CD8-positive, alpha-beta memory T cell (primary cell): ENCODE measurements at places on chromosomes 5 and 9.

DNA sequence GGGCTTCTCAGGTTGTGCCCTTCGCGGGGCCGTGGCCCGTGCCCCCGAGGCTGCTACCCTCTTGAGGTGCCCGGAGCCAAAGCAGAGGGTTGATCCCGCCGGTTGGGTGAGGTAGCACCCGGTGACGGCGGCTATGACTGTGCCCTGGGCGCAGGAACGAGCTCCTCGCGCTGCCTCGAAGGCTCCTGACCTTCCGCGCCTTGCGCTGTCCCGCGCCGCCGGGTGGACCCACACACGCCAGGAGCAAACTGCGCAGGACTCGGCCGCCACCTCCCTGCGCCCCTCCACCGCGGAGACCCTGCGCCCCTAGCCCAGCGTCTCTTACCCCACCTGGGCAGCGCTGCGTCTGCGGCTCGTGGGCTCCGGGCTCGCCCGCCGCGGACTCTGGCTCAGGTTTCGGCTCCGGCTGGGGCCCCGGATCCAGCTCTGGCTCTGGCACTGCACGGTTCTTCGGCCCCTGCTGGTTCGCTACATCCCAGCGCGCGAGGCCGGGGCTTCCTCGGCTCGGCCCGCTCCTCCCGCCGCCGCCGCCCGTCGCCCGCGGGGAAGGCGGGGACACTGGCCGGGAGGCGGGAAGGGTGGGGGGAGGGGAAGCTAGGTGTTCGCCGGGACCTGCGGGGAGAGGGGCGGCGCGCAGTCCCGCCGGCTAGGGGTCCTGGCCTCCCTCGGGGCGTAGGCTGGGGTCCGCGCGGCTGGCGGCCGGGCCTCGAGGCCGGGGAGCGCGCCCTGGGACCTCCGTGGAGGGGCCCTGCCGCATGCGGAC lies 5.4 kb upstream of the PITX1 start:
- no peak for DNase-seq

DNA sequence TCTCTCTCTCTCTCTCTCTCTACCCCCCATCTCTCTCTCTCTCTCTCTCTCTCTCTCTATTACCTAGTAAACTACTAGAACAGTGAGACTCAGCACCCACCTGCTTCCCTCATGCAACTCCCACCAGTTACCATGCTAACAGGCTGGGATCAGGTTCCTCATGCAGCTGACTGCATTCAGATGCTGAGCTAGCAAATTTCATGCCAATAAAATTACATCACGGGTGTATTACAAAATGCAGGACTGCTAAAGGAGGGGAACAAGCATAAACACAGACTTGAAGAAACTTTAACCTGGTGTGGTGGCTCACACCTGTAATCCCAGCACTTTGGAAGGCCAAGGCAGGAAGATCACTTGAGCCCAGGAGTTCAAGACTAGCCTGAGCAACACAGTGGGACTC lies 76.0 kb downstream of the CEMIP2 start:
- no peak for DNase-seq

- no peak for DNase-seq
Measured at GRCh38 chr9:17658237-17658636, 79.4 kb downstream of the SH3GL2 start.

- no peak for DNase-seq
Measured at GRCh38 chr5:169788168-169788567, 151.1 kb downstream of the DOCK2 start.

GRCh38 chr5:81188962-81189361 lies 44.2 kb upstream of the CKMT2 start:
- DNase-seq: no peak

DNA sequence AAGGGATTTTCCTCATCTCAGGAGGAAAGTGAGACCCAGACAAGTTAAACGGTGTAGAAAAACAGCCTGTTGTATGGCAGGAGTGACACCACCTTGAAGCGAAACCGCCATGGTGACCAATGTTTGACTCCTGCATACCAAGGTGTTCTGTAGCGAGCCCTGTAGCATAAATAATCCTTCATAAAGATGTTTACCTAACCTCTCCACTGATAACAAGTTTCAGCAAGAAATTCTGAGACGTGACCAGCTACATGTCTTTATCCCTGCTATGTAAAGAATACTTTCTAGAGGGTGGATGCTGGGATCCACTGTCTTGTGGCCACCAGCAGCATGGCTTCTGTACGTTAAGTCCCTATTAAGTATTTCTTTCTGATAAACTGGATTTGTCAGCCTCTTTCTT lies 148.1 kb downstream of the MPDZ start:
- no peak for DNase-seq

- no peak for DNase-seq
Measured at GRCh38 chr9:93601063-93601462, 24.7 kb downstream of the PHF2 start.

- no peak for DNase-seq
Measured at GRCh38 chr5:43985411-43985810, 382.4 kb downstream of the NNT start.

DNA sequence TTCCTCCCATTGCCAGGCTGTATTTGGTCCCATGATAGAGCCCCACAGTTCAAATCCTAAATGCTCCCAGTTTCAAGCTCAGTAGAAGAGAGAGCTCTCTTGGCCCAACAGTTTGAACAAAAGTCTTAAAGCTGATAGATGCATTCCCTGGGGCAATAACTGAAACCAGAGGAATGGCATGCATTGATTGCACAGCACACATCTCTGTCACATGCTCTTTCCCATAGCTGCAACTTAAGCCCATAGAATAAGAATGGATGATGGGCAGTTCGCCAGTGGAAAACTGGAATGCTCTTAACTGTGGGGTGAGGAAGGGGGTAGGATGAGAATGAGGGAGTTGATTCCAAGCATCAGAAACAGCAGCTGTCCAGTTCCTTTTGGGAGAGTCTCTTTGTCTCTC lies 1942.4 kb upstream of the WWC1 start:
- DNase-seq: no peak

DNA sequence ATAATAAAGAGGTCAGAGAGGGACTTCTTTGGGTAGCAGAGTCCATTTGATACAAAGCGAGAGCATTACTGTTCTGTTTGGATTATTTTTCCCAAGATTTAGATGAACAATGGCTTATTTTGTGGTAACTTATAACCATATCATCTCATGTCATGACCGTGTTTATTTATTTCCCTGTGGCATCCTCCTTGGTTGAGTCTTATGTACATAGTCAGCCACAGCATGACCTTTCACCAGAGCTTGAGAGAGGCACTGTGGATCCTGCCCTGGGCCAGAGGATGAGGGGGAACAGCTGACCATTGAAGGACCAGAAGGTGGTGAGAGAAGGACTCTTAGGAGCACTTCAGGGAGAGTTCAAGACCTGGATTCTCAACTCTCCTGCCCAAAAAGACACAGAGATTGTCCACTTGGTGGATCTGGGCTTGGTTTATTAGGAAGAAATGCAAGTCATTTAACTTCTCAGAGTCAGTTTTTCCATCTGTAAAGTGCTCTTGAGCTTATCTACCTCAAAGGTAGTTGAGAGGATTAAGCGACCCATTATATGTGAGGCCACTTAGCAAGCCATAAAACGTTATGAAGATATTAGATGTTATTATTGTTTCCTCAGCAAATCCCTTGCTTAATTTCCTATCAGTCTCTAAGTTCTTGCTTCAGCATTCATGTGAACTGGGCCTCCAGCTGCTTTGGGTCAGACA lies 51.4 kb downstream of the PPIC start:
- no peak for DNase-seq

DNA sequence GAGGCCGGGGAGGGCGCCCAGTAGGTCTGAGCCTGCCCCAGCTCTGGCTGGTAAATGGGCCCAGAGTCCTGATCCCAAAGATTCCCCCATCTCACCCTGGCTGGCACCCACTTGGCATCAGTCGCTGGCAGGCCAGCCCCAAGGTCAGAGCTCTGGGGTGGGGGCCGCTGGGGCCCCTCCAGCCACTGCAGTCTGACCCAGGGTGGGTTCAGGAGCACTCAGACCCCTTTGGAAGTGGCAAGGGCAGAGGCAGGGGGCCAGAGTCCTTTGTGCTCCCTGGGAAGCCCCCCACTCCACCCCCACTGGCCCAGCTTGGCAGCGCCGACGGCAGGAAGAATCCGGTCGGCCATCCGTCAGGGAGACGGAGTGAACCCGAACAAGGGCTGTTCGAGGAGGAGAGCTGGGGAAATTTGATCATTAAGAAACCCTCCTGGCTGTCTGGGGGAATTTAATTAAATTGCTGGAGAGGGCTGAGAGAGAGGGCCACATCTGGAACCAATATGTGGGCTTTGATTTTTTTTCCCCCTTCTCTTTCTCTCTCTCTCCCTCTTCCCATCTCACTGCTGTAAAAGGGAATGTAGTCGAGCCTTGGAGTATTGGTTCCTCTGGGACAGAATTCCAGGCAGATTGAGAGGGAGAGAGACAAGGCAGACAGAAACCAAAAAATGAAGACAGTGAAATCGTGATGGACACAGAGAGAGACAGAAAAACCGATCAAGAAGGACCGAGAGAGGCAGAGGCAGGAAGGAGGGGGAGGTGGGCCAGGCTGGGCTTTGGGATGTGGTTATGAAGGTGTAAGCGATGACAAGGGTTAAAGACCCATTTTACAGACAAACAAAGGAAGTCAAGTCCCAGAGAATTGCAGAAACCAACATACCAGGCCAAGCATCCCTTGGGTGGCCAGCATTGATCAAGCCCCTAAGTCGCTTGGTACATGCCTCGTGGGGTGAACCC lies 8.1 kb upstream of the ASB6 start:
- DNase-seq: no peak

- DNase-seq: no peak
Measured at GRCh38 chr5:55159763-55160492, at the start of gene GPX8. Gene GPX8, plus strand, starts transcription at chr5:55160171. Its CDS starts 22 bp downstream, at chr5:55160193.

GRCh38 chr9:134476272-134476941 lies 150.2 kb downstream of the RXRA start:
- no peak for DNase-seq

DNA sequence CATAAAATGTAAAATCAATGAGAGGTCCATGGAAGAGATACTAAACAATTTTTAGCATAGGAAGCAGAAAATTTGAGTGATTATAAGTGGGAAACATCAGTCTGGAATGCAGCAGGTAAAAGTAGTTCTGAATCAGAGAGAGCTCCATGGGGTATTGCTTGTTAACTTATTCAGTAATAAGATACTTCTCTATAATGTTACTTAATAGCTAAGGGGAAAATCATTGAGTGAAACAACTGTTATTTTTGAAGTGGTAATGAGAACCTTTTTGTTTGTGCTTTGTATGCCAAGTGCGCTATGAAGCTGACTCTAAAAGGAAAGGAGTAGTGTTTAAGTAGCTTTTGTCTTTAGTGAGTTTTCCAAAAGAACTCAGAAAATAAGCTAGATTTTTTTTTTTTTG lies 95.2 kb downstream of the ERBIN start:
- no peak for DNase-seq

DNA sequence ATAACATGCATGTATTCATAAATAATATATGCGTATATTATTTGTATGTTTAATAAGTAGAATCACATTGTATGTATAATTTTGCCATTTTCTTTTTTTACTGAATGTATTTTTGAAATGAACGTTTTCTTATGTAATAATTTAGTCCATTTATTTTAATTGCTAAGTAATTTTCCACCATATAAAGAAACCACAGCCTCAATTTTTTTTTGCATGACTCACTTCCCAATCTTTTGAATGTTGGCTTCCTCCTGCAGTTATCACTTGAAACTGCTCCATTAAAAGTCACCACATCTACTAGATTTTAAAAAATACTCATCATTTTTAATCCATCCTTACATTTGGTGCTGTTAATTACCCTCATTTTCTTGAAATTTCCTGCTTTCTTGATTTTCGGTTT lies 363.3 kb upstream of the MEF2C start:
- DNase-seq: no peak

GRCh38 chr5:123681061-123681460 lies 169.1 kb downstream of the CSNK1G3 start:
- DNase-seq: no peak

DNA sequence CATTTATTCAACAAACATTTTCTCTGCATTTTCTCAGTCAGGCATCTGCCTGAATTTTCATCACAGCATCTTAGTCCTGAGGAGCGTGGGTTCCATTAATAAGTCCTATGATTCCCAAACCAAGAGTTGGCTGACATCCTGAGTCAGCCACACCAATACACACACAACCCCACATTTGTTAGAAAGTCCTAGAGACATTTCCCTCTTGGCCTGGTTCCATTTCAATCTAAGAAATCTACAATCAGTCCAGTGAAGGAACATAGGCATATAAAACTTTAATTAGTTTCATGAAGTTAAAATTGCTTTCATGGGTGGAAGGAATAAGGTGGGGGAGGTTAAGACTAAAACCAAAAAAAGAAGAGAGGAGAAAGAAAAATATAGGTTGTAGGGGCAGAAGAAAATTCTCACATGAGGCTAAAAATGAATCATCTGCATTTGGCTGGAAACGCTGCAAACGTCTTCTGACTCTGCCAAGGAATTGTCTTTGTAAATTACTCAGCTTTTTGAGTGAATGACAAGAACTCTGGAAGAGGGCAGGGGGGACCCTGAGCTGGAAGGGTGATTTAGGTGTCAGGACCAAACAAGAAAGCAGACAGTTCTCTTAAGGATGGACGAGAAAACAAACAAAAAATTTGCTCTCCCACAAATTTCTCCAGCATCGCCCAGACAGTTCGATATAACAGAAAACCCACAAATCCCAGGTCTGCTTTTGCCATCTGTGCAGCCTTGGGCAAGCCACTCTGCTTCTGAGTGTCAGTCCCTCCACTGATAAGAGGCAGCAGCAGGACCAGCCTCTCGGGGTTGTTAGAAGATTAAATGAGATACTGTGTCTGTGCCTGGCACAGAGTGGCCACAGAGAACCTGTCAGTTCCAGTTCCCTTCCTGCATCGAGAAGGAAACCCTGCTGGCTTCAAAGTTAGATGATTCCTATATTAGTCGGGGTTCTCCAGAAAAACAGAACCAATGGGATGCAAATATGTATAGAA lies 289.7 kb downstream of the CDK5RAP2 start:
- no peak for DNase-seq

- DNase-seq: no peak
Measured at GRCh38 chr5:176921714-176922113, 22.6 kb upstream of the HK3 start.

DNA sequence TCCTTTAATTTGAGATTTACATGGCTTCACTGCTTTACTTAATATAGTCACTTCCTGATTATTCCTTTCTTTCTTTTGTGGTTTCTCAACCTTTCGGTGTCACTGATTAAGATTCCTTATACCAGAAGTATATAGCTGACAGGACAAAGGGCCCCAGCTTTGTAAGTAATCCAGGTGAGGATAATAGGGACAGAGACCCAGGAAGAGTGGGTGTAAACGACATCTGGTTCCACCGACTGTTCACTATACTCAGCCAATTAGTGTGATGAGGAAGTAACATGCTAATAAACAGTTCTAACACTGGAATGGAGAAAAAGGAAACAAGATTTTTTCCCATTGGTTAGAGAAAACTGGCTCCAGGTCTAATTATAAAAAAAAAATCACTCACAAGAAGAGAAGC lies 286.3 kb upstream of the EFNA5 start:
- DNase-seq: no peak

DNA sequence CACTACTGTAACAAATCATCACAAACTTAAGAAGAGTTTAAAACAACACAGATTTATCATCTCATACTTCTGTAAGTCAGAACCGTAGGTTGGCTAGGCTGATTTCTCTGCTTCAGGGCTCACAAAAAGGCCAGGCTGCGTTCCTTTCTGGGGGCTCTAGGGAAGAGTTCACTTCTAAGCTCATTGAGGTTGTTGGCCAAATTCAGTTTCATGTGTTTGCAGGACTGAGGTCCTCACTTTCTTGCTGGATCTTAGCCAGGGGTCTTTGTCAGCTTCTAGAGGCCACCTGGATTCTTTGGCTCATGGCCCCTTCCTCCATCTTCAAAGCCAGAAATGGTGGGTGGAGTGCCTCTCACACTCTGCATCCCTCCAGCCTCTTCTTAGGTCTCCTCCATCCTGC lies 76.0 kb downstream of the ACTBL2 start:
- no peak for DNase-seq

GRCh38 chr5:91179018-91179417 lies 204.1 kb downstream of the ARRDC3 start:
- DNase-seq: no peak

GRCh38 chr9:27192291-27192960 lies 83.4 kb downstream of the TEK start:
- no peak for DNase-seq
